Stomach (tissue), 19 donors: ENCODE measurements at places on chromosomes 3 and 15. TPM values are rescaled to one million over a fixed set of nuclear protein-coding genes. Genes with fewer than 3 reads are reported as not detected.

Gene ACTC1
- 8.5 TPM for polyA plus RNA-seq

- DNase-seq, result no peak
Observed at GRCh38 chr15:36644191-36644896, 64.9 kb downstream of the CDIN1 start.

Gene ECE2
- not detected for polyA plus RNA-seq

GRCh38 chr3:49845694-49846093 lies 10.7 kb downstream of the TRAIP start:
- DNase-seq, result no peak

DNA sequence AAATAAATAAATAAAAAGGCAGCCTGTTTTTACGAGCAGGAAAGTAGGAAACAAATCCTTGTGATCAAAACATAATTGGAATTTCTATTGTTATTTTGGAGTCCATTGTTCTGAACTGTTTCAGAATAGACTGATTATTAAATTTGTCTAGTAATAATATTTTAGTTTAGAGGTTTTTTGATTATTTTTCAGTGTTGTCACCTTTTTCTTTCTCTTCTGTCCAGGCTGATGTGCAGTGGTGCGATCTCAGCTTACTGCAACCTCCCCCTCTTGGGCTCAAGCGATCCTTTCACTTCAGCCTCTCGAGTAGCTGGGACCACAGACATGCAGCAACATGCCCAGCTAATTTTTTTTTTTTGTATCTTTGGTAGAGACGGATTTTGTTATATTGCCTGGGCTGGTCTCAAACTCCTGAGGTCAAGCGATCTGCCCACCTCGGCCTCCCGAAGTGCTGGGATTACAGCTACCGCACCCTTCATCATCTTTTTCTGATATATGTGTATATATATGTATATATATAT lies 38.0 kb downstream of the KAT2B start:
- DNase-seq, result no peak

DNA sequence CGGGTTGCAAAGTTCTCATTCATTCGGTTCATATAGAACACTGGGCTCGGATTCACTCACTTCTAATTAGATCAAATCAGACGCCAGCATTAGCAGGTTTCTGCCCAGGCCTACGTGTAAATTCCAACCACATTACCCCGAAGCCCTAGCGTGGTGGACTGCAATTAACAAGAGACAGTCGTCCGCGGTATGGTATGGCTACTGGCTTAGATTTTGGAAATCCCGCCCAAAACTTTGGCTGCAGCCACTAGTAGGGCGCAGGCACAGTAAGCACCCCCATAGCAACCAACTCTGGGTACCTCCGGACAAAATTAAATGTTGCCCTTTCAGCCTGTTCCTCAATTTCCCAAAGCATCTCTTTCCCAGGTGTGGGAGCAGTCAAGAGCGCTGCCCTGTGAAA lies 771 bp downstream of the RARRES1 start:
- DNase-seq, result peak; percentile 26

DNA sequence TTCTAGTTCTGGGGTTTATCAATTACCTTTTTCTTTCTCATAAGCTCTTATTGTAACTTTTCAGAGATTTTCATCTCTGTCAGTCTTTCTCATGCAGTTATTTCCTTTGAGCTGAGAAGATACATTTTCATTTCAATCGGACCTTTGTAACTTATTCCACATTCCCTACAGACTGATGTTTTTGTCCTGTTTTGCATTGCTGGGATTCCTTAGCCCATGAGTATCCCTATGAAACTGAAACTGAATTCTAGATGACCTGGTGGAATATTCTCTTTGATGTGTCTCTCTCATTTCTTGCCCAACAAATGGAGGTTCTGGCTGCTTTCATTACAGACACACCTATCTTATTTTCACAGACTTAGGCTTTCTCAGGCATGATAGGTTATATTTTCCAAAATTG lies 10.5 kb upstream of the EPHA6 start:
- DNase-seq, result no peak

Gene TMEM212
- polyA plus RNA-seq, result not detected

GRCh38 chr15:90598031-90598577 lies 68.4 kb downstream of the CRTC3 start:
- DNase-seq, result peak; percentile 79

- no peak for DNase-seq
Observed at GRCh38 chr15:49843725-49844124, 222.9 kb downstream of the DTWD1 start.

Gene CCDC54
- not detected for polyA plus RNA-seq

GRCh38 chr3:45365060-45365459 lies 23.3 kb upstream of the LARS2 start:
- no peak for DNase-seq

DNA sequence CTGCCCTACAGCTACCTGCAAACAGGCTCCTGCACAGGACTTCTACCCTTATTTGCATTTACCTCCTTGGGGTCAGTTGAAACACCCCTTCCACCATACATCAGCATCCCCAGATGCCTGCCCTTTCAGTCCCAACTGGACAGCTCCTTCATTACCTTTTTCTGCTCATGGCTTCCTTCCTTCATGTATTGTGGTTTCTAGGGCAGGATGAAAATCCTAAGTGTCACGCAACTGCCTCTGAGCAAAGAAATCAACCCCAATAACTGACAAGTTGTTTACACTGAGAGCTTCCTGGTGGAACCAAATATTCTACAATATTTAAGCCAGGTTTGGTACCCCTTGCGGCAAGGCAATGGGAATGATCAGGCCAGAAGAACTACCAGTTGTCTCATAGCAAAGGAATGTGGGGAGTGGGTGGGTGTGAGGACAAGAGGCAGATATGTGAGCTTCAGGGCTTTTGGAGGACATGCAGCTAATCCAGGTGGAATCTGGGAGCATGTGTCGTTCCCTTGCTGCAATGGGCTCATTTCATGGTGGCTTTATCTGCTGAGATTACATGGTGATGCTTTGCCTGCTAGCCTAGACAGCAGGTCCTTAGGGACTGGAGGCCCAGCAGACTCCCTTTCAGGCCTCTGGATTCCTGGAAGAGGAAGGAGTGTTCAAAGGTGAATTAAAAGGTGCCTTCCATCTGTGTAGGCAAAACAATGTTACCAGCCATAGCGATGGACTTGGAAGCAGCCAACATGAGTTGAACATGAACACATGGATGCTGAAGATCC lies 34.9 kb downstream of the PPCDC start:
- DNase-seq, result no peak

GRCh38 chr3:131786386-131786785 lies 248.4 kb downstream of the CPNE4 start:
- no peak for DNase-seq

Gene PLSCR2
- polyA plus RNA-seq, result not detected

GRCh38 chr3:156655819-156656550 lies 18.4 kb upstream of the TIPARP start:
- DNase-seq, result no peak

DNA sequence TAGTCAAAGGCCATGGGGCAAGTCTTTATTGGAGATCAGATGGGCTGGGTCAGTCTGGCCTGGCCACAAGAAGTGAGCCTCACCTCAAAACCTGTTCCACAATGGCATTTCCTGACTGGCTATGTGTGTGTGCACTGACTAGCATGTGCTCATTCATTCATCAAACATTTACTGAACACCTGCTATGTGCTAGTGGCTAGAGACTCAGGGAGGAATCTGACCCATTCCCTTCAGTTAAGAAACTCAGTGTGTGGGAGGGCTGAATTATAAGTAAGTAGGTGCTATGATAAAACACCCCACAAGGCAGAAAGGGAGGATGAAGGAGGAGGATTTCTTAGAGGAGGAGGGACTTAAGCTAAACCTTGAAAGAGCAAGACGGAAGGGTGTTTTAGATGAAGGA lies 5.4 kb upstream of the CGNL1 start:
- DNase-seq, result no peak

DNA sequence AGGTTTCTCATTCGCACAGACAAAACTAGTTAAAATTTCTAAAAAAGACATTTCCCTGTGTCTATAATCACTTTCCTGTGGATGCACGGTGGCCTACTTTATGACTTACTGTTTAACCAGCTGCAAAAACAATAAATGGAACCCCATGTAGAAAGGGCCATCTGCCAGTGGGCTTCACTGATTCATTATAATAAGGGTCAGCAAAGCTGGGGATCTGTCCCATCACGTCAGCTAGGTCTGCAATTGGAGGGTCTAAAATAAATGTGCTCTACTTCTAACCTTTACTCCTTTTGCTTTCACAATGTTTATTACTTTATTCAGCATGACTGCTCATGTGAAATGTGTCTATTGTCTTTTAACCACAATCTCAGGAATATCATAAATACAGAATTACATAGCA lies 43.1 kb upstream of the NMD3 start:
- DNase-seq, result no peak

DNA sequence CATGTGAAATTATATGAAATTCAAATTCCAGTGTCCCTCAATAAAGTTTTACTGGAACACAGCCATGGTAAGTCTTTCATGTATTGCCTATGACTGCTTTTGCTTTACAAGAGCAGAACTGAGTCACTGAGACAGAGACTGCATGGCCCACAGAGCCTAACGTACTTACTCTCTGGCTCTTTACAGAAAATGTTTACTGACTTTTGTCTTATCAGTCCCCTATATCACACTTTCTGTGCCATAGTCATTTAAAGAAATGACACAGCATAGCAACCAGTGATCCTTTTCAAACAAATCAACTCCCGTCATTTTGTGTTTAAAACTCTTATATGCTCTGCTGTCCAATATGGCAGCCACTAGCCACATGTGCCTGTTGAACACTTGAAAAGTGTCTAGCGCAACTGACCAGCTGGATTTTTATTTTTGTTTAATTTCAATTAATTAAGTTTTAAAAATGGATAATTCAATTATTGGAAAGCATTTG lies 129.7 kb upstream of the CDIN1 start:
- DNase-seq, result no peak

DNA sequence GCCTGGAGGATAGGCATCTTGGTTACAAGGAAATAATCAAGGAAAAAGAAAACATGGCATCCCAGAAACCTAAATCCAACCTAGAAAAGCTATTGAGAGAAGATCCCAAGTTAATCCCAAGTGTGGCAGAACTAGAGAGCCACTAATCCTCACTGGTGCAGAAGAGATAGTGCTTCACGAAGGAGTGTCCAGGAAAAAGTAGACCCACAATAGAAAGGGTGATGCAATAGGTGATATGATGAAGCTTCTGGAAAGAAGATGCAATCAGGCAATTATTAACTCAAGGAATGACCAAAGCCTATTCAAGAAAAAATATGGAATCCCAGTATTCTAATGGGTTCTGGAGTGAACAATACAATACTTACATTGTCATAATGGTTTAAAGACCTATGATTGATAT lies 95.2 kb downstream of the AQP9 start:
- no peak for DNase-seq

GRCh38 chr3:166453478-166453877 lies 616.3 kb upstream of the BCHE start:
- DNase-seq, result no peak

GRCh38 chr15:36671017-36671416 lies 91.6 kb downstream of the CDIN1 start:
- DNase-seq, result no peak

DNA sequence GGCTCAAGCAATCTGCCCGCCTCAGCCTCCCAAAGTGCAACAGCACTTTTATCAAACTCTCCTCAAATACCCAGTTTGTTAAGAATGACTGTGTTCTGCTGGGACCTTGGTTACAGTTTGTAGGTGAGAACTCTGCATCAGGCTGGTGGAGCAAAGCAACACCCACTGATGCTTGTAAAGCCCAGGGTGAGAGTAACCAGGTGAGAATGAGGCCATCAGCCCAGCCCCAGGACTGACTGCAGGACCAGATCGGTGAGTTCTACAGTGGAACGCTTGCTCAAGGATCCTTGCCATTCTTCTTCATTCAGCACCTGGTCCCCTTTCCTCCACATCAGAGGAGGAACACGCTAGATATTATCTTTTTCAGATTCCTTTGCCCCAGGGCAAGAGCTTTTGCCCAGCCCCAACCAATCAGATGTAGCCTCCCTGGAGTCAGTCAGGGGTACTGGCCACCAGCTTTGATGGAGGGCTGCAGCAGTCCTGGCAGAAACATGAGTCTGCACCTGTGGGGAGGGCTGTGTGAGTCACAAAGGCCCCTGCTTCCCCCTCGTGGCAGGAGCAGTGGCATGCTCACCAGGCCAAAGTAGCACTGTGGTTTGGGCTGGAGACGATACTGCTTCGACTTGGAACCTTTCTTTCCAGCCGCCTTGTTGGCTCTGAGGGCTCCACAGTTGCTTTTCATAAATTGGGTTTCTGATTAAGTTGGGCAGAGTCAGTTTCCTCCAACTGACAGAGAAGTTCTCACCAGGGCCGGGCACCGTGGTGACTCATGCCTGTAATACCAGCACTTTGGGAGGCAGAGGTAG lies 3.5 kb upstream of the SHISA5 start:
- peak; percentile 85 for DNase-seq

GRCh38 chr3:23836536-23837230 lies 30.9 kb downstream of the UBE2E1 start:
- no peak for DNase-seq

Gene ELL3
- 5.6 TPM for polyA plus RNA-seq

- DNase-seq, result no peak
Observed at GRCh38 chr3:47617086-47618010, 38.7 kb upstream of the CSPG5 start.

- DNase-seq, result no peak
Observed at GRCh38 chr15:78408961-78409360, 29.1 kb upstream of the IREB2 start.

Gene LRRIQ4
- not detected for polyA plus RNA-seq

Gene WNT7A
- polyA plus RNA-seq, result not detected

DNA sequence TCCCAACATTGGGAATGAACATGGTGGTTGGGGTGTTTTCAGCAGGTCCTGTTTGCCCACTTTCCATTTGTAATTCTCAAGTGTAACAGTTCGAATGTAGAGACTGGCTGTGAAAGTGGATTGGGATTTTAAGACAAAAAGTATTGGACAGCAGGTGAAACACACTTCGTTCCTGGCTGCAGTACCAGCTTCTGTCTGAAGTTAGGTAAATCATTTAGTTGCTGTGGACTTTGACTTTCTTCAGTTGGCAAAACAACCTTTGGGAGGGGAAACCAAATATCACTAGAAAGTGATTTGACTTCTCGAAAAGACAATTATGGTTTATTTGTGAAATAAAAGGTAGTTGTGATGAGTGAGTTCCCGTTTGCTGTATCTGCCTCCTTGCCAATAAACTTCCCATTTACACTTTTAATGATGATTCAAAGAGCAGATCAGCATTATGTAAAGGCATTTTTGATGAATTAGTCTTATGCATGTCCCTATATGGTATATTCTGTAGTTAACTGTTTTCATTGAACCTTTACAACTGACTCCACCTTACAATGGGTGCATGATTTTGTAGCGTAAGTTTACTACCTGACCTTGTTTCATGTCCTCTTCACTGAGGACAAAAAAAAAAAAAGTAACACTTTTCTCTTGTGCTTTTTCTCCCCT lies 34.0 kb downstream of the FNDC3B start:
- DNase-seq, result peak; percentile 29
